H9 (cell line): ENCODE measurements at places on chromosomes 1 and 21. TPM values are rescaled to one million over a fixed set of nuclear protein-coding genes. Genes with fewer than 3 reads are reported as not detected.

Gene RNF207
- total RNA-seq, result 4.9 and 7.1 TPM in 2 replicates

Gene CD52
- total RNA-seq, result 3.8 and 4.1 TPM in 2 replicates

Gene HSF2BP
- total RNA-seq, result 1.5 and 1.7 TPM in 2 replicates

Gene MFSD2A
- 18.2 and 19.9 TPM in 2 replicates for total RNA-seq

Gene LCE3D
- not detected in 2 replicates for total RNA-seq

Gene LAMC2
- total RNA-seq, result 6.8 and 7.4 TPM in 2 replicates

Gene LIN28A
- 1,267 and 1,289 TPM in 2 replicates for total RNA-seq

Gene OR2L2
- 0.11 TPM in 1 of 2 replicates, not detected in the other for total RNA-seq

Gene GBP6
- not detected in 2 replicates for total RNA-seq

Gene FGGY
- 10.6 and 14.6 TPM in 2 replicates for total RNA-seq

Gene VPS13D
- 18.8 and 20.2 TPM in 2 replicates for total RNA-seq

Gene C1orf141
- total RNA-seq, result not detected in 2 replicates
